ENCODE measurements at places on chromosomes 6 and 20. TPM values are rescaled to one million over a fixed set of nuclear protein-coding genes. Genes with fewer than 3 reads are reported as not detected.

GRCh38 chr6:80060774-80061173 is 45.7 kb upstream of the BCKDHB start:
- no peak for DNase-seq
- no peaks in the 10 kb centered on the region for H3K36me3 ChIP-seq
- peaks cover 2% of the 10 kb centered on the region for H3K27me3 ChIP-seq
- H3K4me3 ChIP-seq: no peak overlapping the region
- no peaks in the 10 kb centered on the region for H3K4me1 ChIP-seq
- H3K27ac ChIP-seq: no peak overlapping the region

The NMBR gene
- not detected for total RNA-seq

The STX11 gene
- total RNA-seq: 19.6 TPM

The MOCS1 gene
- total RNA-seq: 6.4 TPM

DNA sequence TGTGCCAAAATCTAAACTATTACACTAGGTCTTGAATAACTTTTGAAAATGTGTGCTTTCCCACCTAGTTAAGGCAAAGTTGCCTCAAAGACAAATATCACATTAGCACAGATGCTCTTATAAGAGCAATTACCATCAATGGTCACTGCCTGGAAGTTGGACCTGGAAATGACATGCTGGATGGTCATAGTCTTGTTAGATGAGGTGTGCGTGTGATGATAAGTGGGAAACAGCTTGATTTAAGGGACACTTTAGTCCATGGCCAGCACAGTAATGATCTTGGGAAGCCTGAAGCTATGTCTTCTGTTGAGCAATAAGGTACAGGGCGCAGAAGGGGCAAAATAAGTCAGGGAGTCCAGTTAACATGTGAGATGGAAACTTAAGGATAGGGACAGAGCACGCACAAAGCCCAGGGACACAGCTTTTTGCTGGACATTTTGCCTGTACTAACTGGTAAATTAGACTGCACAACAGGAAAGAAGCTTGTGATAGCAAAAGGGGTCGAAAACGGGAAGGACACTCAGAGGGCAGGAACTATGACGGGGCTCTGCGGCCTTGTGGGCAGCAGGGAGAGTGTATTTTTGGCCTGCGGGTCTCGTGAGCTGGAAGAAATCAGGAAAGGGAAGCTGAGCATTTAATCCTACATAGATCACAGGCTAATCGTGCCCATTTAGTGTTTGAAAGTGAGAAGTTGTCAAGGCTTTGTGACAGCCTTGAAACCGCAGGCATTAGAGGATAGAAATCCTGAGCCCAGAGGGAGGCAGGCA is 66.7 kb upstream of the BMP2 start:
- no peak overlapping the region for H3K4me3 ChIP-seq
- no peak overlapping the region for H3K27ac ChIP-seq
- no peak for DNase-seq

- H3K4me3 ChIP-seq: no peak overlapping the region
- no peak for DNase-seq
- H3K36me3 ChIP-seq: no peaks in the 10 kb centered on the region
- H3K4me1 ChIP-seq: no peaks in the 10 kb centered on the region
Measured at GRCh38 chr6:39952167-39952566, 17.9 kb upstream of the MOCS1 start.

GRCh38 chr6:143543435-143543834 is 31.9 kb upstream of the FUCA2 start:
- no peaks in the 10 kb centered on the region for H3K27me3 ChIP-seq
- H3K27ac ChIP-seq: peak overlapping the region; percentile 11
- no peak for DNase-seq
- peaks cover 79% of the 10 kb centered on the region for H3K4me1 ChIP-seq
